ENCODE measurements at places on chromosomes 12 and 14.

GRCh38 chr12:44476683-44477082 lies 399.4 kb downstream of the NELL2 start:
- DNase-seq: no peak

DNA sequence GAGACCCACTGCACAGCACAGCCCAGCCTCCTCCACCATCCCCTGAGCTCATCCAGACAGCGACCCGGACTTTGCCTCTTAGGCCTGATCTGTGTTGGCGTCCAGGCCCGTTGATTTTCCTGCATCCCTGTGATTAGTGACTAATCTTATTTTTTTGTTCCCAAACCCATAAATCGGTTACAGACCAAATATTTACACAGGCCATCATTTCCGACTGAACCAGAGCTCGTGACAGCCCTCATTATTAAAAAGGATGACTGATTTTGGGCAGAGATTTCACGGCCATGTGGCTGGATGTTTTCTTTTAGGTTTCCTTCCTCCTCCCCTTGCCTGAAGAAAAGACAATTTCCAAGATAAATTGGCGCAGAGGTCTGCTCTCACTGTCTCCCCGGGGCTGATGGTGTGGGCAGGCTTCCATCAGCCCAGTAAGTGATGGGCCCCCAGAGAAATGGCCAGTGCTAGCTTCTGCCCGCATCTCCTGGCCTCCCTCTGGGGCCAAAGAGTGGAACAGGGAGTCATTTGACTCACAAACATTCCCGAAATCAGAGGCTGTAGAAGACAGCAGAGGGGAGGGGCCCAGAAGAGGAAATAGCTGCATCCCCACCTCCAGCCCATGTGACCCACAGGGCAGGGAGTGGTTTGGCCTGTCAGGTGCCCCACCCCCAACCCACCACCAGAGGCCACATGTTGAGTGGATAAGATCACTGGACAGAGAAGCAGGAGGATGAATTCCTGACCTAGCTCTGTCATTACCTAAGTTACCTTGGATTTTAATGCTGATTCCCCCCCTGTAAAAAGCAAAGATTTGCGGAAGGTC lies 283.5 kb downstream of the KSR2 start:
- DNase-seq: no peak

DNA sequence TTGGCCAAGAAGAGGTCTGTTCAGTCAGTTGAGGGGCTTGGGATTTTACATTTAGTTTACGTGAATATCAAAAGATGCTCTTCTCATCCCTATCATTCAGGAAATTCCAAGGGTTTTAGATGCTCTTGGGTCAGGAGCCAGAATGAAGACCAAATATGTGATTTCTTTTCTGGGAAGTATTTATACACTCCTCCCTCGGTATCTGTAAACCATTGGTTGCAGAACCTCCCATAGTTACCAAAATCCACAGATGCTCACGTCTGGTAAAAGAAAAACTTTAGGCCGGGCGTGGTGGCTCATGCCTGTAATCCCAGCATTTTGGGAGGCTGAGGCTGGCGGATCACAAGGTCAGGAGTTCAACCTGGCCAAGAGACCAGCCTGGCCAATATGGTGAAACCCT lies 75.9 kb downstream of the TNFAIP2 start:
- DNase-seq: no peak

DNA sequence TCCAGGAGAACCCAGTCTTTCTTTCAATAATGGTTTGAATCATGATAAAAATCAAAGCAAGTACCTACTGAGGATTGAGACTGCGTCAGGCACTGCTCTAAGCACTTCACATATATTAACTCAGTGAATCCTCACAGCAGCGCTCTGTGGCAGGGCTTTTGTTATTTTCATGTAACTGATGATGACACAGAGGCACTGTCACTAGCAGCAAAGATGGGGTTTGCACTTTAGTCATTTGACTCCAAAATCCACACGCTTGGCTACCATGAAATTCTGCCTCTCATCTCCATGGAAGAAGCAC lies 98.8 kb upstream of the GSC start:
- DNase-seq: no peak

GRCh38 chr14:72576258-72576657 lies 317.6 kb downstream of the DPF3 start:
- DNase-seq: no peak

GRCh38 chr12:10304161-10304574 lies 3.5 kb upstream of the KLRD1 start:
- no peak for DNase-seq

- no peak for DNase-seq
Observed at GRCh38 chr12:97701901-97702300, 239.3 kb downstream of the RMST start.

GRCh38 chr12:65611396-65611795 lies 212.9 kb upstream of the HMGA2 start:
- no peak for DNase-seq

GRCh38 chr12:6476489-6476888 lies 6.0 kb upstream of the VAMP1 start:
- DNase-seq: no peak

- DNase-seq: no peak
Observed at GRCh38 chr12:105064564-105065178, 19.6 kb downstream of the ALDH1L2 start.

- DNase-seq: no peak
Observed at GRCh38 chr14:38207736-38208617, at the start of gene SSTR1. SSTR1 (plus strand) TSS chr14:38207904; CDS start chr14:38209390, 1,486 bp downstream.

DNA sequence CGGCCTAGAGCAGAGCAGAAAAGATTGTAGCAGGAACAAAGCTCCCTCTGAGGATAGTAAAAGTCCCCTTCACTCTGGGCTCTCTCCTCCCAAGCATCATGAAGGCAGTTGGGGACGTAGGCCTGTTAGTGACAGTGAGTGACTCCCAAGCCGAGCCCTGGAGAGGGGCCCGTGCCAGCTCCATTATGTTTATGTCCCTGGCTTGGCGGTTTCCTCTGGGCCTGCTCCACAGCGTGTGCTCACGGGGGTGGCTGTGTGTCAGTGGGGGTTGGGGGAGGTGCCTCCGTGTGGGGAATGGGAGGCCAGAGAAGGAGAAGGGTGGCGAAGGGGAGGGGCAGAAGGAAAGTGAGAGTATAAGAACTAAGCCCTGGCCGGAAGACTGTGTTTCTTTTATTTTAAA lies 170.0 kb upstream of the VASH1 start:
- no peak for DNase-seq

- DNase-seq: no peak
Observed at GRCh38 chr14:74683406-74683805, 29.5 kb downstream of the AREL1 start.

GRCh38 chr14:96097752-96098151 lies 58.6 kb downstream of the C14orf132 start:
- DNase-seq: no peak

GRCh38 chr14:59086241-59086882 lies 102.1 kb upstream of the DAAM1 start:
- DNase-seq: no peak

- no peak for DNase-seq
Observed at GRCh38 chr12:71942259-71942658, 3.6 kb downstream of the TPH2 start.

- no peak for DNase-seq
Observed at GRCh38 chr12:8870586-8870985, 43.7 kb upstream of the PHC1 start.

- DNase-seq: no peak
Observed at GRCh38 chr12:12016284-12017100, 54.2 kb upstream of the BCL2L14 start.

DNA sequence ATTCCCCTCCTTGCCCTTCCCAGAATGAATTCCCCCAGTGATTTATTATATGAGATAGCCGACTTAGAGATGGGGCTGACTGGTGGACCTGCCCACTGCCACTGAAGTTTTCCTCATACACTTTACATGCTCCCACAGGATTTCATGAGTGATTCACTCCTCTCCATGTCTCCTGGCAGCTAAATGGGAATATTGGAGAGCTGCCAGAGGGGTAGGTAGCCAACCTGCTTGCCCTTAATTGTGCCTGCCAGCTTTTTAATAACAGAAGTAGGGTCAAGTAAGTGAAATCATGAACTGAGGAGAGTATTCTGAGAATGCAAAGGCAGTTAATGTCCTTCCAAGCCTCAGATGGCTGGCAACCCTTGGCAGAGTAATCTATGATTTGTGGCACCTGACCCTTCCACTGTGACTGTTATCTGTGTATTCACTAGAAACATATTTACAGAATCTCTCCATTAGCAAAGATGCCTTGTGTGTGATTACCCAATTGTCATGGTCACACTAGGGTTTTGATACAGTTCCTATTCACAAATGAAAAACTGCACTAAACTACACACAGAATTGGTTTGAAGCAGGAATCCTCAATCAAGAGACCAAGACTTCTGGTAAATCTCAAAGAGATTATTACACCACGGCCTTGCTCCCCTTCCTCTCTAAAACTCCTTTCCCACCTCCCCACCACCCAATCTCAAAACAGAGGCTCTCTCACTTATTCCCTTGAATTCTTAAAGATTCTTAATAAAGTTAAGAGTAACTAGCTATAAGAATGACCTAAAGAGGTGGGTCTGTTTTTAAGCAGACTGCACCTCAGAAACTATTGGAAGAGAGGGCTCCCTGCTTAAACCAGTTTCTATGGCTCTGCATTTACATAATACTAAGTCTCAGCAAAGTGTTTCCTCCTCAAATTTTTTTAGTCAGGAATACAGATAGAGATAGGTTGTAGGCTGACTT lies 17.2 kb downstream of the NKX2-1 start:
- DNase-seq: no peak

- DNase-seq: no peak
Observed at GRCh38 chr14:72640911-72641485, 252.9 kb downstream of the DPF3 start.

DNA sequence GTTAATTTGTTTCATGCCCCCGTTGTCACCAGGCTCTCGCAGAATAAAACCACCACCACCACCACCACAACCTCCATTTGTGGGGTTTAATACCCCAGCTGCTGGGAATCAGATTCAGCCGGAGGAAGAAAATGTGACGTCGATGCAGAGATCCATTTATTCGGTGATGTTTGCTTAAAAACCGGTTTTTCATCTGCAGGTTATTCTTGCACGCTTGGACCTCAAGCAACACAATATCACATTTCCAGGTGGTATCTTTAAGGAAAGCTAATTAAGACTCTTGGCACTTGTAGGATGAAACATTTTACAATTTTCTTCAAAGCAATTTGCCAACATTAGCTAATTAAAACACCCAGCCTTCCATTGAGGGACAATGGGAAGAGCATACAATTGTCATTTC lies 39.8 kb downstream of the SPRING1 start:
- DNase-seq: no peak

DNA sequence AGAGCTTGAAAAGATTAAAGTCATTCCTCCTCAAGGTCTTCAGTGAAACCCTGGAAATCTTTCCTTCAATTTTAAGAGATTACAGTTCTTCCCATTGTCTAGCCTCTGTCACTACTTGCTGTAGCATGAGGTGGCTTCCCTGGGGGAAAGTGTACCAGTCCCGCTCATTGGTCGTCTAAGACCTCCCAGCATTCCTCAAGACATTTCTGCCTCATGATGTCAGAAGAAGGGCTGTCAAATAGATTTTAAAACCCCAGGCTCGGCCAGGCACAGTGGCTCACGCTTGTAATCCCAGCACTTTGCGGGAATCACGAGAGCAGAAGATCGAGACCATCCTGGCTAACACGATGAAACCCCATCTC lies 46.7 kb downstream of the SMUG1 start:
- no peak for DNase-seq

GRCh38 chr12:106917503-106917902 lies 38.2 kb upstream of the TMEM263 start:
- DNase-seq: no peak

- DNase-seq: no peak
Observed at GRCh38 chr12:64800640-64801039, 23.8 kb upstream of the TBC1D30 start.

DNA sequence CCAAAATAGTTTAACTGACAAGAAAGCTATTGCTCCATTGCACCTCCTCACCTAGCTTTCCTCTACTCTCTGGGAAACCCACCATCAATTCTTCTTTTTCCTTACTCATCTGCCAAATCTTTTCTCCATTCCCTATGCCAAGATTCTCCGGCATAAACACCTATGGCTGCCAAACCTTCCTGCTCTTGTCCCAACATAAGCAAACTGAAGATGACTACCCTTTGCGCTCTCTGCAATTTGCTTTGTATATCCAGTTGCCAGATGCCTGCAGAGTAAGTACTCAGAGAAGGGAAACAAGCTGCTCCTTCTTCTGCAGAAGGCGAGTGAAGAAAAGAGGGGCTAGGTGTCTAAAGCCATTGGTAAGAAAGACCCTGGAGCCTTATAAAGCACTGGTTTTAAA lies 11.5 kb downstream of the PTGER2 start:
- no peak for DNase-seq

GRCh38 chr14:85909581-85909980 lies 379.6 kb downstream of the FLRT2 start:
- no peak for DNase-seq

- DNase-seq: no peak
Observed at GRCh38 chr14:90624227-90624626, 192.0 kb downstream of the TTC7B start.

GRCh38 chr12:67721248-67721647 lies 72.7 kb downstream of the DYRK2 start:
- no peak for DNase-seq

DNA sequence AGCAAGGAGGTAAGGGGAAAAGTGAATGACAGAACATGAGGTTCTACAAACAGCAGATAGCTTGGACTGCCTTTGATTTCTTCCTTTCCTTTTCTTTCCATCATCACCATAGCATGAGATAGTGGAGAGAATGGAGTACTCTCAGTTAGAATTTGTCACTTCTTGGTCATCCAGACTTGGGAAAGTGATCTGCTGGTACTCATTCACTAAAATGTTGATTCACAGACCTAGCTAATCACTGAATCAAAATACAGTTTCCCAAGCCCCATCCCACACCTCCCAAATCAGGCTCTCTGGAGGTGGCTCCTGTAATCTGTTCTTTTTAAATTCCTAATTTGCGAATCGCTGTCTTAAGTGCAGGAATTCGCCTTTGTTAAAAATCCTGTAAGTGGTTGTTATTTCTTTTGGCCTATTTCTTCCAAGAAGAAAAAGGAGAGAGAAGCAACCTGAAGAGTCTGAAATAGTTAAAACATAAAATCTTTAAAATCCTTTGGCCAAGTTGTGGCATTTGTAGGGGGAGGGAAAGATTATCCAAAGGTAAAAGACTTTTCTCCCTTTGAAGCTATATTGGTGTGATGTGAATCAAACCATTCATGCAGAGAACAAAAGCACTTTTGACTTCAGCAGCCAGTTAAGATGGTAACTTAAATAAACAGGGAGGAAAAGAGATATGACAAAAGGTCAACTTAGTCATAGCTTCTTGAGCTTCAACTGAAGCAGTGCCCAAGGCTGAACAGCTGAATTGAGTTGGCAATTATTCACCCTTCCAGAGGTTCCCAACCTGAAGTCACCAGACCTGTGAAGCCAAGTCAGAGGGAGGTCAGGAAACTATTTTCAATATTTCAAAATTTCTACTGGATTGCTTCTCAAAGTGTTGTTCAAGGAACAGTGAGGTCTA lies 255.1 kb upstream of the KRR1 start:
- no peak for DNase-seq

DNA sequence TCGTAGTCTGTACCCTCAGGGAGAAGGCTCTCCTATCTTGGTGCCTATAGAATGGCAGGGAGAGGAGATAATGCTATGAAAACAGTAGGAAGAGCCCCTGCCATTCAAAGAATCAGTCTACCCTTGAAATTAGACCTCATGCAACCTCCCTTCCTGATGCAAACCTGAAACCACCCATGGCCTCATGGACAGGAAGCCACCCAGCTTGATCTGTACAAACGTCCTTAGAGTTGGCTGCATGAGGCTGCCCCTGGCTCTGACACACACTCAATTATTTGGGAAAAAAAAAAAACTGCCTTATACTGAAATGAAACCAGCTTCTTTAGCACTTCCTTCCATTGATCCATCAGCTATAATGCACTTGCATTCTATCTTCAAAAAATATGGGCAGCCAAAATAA lies 116.6 kb upstream of the BCL2L14 start:
- no peak for DNase-seq

All from effector CD4-positive, alpha-beta T cell (primary cell).